ENCODE measurements at places on chromosomes 1 and 21.
A peak's percentile ranks its signal among the peaks of the same experiment; 100 is the strongest.

- DNase-seq, result no peak
Observed at GRCh38 chr1:72280711-72281110, 1.6 kb downstream of the NEGR1 start.

GRCh38 chr21:29124645-29125044, 5.8 kb upstream of the MAP3K7CL start:
- no peak for DNase-seq

DNA sequence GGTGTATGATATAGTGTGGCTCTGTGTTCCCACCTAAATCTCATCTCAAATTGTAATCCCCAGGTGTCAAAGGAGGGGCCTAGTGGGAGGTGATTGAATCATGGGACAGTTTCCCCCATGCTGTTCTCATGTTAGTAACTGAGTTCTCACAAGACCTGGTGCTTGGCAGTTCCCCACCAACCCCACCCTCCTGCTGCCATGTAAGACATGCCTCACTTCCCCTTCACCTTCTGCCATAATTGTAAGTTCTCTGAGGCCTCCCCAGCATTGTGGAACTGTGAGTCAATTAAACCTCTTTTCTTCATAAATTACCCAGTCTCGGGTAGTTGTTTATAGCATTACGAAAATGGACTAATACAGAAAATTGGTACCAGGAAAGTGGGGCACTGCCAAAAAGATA, 1705.3 kb downstream of the NCAM2 start:
- no peak for DNase-seq

DNA sequence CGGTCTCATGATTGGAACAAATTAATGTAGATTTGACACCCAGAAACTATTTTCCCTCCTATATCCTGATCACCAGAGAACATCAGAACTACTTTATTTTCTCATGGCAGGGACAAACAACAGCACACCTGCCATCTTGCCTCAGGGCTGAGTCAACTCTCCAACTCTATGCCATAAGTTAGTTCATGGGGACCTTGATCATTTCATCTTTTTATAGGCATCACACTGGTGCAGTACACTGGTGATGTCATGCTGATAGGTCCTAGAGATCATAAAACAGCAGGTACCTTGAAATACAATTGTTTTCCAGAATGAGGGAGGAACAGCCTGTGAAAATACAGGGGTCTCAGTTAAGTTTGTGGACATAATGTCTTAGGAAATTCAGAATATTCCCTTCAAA, 45.8 kb downstream of the EDN2 start:
- no peak for DNase-seq

DNA sequence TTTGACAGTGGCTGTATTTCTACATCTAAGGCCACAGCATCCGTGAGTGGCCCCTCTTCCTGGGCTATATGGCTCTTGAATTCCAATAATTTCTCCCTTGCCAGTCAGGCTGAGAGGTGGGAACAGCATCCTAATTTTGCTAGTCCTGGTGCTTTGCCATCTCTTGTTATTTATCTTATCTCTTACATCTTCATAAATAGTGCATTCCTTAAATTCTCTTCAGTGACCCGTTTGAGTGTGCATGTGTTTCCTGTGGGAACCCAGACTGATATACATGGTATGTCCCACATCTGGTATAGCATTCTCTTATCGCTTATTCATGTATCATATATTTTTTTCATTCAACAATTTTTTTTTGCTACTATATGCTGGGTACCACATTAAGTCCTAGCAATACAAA, 9.9 kb downstream of the S100A11 start:
- no peak for DNase-seq

DNA sequence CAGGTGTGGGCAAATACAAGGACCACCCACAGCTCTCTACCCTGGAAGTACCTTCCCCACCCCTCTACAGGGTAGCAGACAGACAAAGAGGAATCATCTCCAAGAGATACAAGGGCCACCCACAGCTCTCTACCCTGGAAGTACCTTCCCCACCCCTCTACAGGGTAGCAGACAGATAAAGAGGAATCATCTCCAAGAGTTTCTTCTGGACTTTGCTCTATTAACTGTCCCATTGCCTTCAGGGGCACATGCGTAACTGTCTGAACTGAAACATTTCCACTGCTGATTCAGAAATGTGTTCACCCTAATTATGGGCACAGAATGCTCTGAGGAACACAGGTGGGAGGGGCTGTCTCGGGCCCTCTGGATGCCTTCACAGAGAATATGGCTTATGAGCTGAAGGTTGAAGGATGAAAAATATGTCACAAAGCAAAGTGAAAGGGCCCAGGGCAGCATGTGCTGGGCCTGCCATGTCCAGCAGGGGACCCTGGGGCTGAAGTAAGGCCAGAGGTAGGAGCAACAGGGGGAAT, 43.9 kb downstream of the ZNF281 start:
- no peak for DNase-seq

GRCh38 chr1:119594376-119594775, 53.7 kb downstream of the ZNF697 start:
- DNase-seq, result no peak

GRCh38 chr1:244599937-244600350, 53.0 kb upstream of the DESI2 start:
- DNase-seq, result no peak

GRCh38 chr1:235329139-235329902, 951 bp downstream of the GGPS1 start:
- DNase-seq, result peak; percentile 41

- DNase-seq, result no peak
Observed at GRCh38 chr1:225642177-225642576, 10.7 kb downstream of the ENAH start.

- DNase-seq, result no peak
Observed at GRCh38 chr1:66517959-66518358, 16.0 kb upstream of the SGIP1 start.

DNA sequence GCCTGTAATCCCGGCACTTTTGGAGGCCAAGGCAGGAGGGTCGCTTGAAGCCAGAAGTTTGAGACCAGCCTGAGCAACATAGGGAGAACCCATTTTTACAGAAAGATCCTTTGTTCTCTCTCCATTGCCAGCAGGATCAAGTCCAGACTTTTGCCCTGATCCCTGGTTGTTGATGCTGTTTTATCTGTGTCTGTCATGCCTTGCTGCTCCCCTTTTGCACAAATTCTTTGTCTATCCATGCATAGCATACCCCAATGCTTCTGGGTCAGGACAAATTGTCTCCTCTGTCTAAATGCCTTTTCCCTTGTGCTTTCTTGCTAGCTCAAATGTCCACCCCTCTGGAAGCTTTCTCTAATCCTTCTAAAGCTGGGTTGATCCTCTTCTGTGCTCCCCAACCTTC, 25.3 kb upstream of the FAAH start:
- DNase-seq, result peak; percentile 15

- DNase-seq, result no peak
Observed at GRCh38 chr1:64545118-64545843, 75.4 kb downstream of the CACHD1 start.

DNA sequence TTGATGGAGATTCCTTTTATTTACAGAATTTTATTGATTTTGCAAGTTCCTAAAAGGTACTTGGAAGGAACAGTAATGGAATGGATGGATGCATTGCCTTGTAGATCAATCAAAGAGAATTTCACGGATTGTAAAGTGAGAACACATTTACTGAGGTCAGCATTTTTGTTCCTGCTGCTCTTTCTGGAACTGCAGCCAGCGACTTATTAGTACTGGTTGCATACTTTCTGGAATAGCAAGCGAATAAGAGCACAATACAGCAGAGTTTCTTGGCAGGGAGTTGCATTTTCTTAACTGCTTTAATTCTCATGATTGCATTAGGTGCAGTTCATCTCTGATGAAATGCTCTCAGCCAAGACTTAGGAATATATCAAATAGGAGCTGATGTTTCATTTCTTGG, 106.1 kb upstream of the CHODL start:
- no peak for DNase-seq

DNA sequence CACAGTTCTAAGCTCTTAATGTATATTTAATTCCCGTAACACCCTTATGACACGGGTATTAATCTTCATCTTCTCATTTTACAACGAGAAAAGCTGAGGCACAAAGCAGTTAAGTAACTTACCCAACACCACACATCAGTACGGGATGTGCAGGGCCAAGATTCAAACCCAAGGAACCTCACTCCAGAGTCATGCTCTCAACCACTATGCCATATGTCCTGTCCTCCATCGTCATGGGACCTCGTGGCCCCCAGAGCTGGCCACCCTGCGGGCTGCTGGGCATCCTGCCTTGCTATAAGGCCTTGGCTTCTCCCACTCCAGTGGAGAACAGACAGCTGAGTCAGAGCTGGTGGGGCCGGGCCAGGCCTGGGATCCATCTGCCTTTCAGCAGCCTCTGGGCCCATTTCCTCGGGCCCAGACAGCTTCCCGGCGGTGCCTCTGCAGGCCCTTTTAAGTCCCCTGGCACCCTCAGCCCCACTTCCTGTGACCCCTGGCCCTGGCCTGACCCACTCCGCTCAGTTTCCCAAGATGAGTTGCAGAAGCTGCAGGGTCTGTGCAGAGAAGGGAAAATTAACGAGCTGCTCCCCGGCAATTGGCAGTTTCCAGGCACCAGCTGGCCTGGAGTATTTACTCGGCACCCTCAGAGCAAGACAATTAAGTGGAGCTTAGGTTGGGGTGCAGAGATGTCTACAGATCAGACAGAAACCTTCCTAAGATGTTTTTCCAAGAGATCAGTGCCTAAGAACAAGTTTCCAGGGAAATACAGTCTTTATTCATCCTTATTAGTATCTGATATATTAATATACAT, 98.2 kb downstream of the EPHB2 start:
- no peak for DNase-seq

DNA sequence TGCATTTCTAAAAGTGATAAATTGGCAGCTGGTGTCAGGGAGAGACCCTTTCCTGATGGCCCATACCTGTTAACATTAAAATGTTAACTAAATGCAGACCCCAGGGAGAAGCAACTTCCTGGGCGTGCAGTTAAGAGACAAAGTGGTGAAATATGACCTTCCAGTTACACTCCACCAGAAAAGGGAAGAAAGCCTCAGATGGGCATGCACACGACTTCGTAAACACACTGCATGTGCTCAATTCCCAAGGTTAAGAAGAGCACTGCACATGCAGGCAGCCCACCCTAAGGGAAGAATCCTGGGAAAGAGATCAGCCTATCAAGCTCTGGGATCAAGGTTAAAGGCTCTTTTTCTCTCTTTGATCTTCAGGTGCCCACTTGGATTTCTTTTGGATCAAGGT, 9.7 kb upstream of the GBP6 start:
- DNase-seq, result no peak

GRCh38 chr21:45559216-45560105, 17.2 kb upstream of the SLC19A1 start:
- no peak for DNase-seq

DNA sequence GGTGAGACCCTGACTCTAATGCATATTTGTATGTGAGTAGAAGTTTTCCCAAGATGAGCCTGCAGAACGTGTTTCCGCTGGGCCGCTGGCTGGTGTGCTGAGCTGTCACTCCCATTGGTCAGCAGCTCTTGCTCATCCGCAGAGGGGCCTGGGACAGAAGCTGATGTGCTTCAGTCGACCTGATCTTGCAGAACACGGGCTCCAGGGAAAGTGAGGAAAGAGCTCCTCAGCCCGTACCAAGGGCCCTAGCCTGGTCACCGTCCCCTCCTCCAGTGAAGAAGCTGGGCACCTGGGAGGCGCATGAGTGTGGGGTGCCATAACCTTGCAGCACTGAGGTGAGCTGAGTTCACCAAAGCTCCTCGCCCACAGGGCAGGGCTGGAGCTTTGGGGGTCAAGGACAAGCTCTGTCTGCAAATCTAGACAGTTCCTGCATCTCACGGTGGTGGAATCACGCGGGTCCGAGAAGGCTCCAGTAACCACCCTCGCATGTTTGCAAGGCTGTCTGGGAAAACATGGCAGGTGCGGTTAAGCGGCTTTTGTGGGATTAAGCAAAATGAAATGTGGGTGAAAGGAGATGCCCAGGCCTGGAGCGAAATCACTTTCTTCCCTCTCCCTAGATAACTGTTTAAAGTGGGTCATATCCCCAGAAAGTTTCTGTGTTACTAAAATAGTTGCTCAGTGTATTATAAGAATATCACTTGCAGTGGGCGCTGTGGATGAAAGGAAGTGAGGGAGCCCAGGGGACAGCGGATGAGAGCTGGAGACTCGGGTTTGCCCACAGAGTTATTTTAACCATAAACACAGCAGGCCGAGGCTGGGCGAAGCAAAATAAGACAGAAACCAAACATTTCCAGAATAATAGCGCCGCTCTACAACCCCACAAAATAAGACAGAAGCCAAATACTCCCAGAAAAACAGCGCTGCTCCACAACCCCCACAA, 33.1 kb upstream of the LRRC3 start:
- no peak for DNase-seq

GRCh38 chr1:198267921-198268320, 111.1 kb downstream of the NEK7 start:
- no peak for DNase-seq

- DNase-seq, result no peak
Observed at GRCh38 chr1:1298861-1299685, 8.7 kb downstream of the ACAP3 start.

DNA sequence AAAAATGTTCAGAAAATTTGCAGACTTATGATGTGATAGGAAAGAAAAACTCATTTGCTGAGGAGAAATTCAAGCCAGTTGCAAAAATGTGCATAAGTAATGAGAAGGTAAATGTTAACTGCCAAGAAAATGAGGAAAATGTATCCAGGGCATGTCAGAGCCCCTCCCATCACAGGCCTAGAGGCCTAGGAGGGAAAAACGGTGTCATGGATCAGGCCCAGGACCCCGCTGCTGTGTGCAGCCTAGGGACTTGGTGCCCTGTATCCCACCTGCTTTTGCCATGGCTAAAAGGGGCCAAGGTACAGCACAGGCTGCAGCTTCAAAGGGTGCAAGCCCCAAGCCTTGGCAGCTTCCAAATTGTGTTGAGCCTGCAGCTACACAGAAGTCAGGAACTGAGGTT, 214.0 kb upstream of the ADGRL4 start:
- no peak for DNase-seq

DNA sequence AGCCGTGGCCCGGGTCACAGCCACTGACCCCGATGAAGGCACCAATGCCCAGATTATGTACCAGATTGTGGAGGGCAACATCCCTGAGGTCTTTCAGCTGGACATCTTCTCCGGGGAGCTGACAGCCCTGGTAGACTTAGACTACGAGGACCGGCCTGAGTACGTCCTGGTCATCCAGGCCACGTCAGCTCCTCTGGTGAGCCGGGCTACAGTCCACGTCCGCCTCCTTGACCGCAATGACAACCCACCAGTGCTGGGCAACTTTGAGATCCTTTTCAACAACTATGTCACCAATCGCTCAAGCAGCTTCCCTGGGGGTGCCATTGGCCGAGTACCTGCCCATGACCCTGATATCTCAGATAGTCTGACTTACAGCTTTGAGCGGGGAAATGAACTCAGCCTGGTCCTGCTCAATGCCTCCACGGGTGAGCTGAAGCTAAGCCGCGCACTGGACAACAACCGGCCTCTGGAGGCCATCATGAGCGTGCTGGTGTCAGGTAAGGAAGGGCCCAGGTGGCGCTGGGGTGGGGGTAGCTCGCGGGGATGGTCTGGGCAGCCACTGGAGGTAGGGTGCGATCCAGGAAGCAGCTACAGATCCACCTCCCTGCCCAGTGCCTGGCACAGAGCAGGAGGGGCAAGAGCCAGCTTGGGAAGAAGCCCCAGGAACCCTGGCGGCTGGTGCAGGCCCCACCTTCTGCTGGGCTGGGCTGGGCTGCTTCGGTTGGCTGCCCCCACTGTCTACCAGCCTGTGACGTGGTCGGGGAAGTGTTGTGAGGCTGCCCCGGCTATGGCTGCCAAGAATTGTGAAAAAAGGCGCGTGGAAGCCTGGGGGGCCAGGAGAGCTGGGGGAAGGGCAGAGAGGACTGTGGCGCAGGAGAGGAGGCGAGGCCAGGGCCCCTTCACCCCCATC, 3.8 kb downstream of the CELSR2 start:
- no peak for DNase-seq

Measured in epithelial cell of proximal tubule (primary cell).